ENCODE measurements at places on chromosomes 12 and 14.

DNA sequence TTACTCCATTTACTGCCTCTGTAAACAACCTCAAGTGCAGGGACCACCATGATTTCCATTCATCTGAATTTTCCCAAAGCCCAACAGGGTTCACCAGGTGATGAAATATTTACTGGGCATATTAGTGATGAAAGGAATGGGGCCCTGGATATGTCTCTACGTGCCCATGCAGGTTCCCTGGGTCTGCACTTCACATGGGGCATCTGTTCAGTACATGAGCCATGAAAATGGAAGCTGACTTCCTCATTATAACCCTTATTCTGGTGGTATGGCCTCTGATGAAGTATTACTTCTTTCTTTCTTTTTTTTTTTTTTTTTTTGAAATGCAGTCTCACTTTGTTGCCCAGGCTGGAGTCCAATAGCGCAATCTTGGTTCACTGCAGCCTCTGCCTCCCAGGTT lies 26.5 kb upstream of the CORO1C start:
- no peak for DNase-seq

DNA sequence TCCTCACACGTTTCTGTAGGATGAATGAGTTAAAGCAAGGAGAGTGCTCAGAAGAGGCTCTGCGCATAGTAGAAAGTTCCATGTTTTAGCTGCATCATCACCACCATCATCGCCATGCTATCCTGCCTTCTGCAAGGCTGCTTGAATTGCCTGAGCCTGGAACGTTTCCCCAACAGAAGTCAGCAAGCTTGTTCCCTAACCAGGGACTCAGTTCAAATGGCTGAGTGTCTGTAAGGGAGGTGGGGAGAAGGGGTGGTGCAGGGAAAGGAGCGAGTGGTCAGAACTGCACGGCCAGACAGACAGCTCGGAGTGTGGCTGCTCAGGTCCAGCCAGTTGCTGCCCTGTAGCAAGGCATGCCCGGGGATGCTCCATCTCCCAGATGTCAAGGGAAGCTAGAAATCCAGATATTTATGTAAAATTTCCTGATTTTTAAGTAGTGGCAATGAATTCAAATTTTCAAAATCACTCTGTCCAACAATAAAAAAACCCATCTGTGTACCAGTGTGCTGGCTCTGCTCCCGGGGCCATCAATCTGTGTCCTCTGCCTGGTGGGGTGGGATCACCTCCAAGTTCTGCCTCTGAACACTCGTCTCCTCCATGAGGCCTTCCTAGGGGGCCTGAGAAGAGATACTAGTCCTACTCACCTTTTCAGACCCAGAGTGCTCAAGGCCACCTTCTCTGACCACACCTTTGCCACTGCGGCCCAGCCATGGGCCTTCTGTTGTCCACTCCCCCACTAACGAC lies 162.7 kb downstream of the FOXN3 start:
- no peak for DNase-seq

- DNase-seq, result no peak
Observed at GRCh38 chr14:63737582-63738006, 9.7 kb upstream of the SGPP1 start.

DNA sequence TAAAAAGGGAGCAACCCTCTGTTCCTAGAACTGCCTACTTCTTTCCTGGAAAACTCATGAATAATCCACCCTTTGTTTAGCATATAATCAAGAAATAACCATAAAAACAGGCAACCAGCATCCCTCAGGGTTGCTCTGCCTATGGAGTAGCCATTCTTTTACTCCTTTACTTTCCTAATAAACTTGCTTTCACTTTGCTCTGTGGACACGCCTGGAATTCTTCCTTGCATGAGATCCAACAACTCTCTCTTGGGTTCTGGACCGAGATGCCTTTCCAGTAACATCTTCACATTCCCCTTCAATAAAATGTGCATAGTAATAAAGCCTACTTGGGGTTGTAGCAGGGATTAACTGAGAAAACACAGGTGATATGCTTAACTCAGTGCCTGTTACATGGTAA lies 286.4 kb upstream of the AMIGO2 start:
- no peak for DNase-seq

DNA sequence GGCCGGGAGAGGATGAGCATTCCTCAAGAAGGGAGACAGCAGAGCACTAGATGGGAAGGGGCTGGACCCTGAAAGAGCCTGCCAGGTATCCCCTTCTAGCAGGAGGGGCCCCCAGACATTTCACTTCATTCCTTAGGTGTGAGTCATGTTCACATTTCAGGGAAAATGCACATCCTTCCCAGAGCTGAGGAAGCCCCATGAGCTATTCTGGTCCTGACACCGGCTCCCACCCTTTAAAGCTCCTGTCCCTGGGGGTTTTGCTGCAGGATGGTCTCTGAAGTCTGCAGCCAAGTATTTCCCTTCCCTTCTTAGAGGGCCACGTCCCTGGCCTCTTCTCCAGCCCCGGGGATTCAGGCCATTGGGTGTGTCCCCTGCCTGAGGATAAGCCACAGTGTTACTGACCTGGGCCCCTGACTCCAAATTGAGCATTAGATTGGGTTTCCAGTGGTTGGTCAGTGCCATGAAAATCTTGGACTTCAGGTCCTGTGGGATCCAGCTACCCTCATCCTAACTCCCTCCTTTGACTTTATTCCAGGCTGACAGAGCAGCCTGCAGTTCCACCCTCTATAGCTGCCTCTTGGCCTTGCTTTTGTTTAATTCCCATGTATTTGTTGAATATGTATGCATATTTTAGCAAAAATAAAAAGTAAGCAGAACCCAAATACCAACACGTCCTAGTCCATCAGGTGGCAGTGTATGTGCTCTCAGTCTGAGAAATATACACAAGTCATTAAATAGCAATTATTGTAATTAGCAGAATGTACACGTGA lies 267.1 kb downstream of the CACNA1C start:
- no peak for DNase-seq

DNA sequence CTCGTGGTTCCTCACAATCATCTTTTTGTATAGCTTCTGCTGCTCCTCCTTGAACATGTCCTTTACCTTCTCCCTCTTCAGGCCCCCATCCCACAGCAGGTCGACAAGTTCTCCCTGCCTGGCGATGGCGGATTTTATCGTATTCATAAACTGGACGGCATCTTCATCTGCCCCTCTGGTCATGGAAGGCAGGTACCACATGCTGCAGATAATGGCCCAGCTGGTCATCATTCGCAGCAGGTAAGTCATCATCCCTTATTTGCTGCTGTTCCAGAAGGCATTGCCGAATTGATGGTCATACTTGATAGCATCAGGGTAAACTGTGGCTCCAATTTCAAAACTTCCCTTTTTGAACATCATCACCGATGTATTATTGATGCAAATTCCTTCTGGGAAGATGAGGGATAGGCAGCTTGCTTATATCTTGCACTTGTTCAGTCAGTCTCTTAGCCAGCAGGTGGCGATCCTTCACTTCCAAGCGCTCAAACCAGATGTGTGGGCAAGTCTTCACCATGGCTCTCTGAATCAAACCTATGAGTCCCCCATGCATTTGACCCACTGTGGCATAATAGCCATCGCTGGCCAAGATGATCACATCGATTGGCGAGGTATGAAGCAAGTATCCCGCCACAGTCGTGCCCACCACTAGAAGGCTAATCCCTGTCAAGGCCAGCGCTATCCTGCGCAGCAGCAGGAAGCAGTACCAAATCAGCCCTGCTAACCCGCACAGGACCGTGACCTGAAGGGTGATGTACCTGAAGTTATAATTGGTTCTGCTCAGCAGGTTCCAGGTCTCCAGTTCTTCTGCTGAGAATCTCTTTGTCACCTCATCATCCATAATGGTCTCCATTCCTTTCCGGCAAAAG lies 381.5 kb upstream of the STXBP6 start:
- DNase-seq, result no peak

DNA sequence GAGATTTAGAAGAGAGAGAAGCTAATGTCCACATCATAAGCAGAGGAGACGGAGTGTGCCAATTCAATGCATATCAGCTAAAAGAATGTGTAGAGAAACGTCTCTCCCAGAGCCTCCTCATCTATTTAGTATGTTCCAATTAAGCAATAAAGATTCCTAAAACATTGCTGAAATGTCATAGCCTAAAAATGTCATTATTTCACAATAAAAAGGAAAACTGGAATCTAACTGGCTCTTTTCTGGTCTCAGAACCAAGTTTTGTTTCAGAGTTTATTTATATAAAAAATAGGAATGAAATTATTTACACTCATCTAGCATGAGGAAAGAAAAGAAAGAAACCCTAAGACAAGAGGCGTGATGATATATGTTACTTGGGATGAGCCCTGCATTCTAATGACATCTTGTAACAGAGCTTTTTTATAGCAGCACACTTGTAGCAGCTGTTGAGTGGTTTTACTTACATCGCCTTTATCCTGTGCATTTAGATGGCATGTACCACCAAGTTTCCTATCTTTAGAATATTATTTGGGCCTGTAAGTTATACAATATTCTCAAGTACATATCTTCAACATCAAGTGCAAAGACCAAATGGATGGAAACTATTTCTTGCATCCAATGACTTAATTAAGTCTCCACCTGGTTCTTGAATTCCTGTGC lies 266.3 kb upstream of the PRKD1 start:
- no peak for DNase-seq

- DNase-seq, result no peak
Observed at GRCh38 chr14:83940253-83940652, 1589.7 kb upstream of the FLRT2 start.

GRCh38 chr12:3931776-3932175 lies 58.6 kb upstream of the PARP11 start:
- DNase-seq, result no peak

- DNase-seq, result no peak
Observed at GRCh38 chr12:96831346-96831745, 75.7 kb upstream of the NEDD1 start.

GRCh38 chr12:93113317-93114006 lies 184.4 kb upstream of the EEA1 start:
- no peak for DNase-seq

DNA sequence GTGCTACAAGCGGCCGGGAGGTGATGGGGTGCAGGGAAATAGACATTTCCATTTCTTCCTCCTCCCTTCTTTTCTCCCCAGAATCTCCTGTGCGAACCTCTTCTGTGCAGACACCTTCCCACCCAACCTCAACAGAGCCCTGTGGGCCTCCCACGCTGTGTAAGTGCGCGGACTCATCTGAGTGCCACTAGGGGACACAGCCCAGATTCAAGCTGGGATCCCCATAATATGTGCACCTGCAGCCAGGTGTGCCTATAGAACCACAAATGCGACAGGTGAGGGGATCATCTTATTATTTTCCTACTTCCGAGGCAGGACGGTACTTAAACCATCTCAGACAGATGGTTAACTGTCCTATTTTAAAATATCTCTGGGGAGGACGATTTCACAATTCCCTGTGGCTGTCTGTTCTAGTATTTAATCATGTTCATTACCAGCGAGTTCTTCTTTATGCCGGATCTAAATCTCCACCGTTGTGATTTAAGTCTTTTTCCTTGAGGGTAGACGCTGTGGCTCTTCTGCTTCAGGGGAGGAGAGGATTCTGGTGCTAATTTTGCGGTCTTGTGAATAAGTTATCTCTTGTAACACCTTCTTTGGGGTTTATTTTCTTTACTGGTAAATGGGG lies 17.2 kb upstream of the CACNA1C start:
- DNase-seq, result no peak

- no peak for DNase-seq
Observed at GRCh38 chr14:103840014-103840413, 7.4 kb downstream of the PPP1R13B start.

- DNase-seq, result no peak
Observed at GRCh38 chr14:61499991-61500390, 178.6 kb downstream of the PRKCH start.

DNA sequence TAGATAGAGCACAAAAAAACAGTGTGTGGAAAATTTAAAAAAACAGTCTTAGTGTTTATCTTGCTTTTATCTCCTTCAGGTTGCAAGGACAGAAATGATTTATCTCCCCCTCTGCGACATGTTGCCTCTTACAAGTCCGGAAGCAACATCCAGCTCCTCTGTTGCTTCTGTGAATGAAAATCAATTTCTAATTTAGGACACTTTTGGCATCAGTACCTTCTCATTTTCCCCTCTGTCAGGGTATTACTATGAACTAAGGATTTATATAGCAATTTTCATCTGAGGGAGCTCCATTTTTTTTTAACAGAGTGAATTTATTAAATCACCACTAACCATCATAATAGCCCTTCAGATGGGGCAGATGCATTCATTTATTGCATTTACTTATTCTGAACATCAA lies 116.6 kb upstream of the PLXNC1 start:
- no peak for DNase-seq

- no peak for DNase-seq
Observed at GRCh38 chr12:28800129-28800528, 348.9 kb upstream of the FAR2 start.

DNA sequence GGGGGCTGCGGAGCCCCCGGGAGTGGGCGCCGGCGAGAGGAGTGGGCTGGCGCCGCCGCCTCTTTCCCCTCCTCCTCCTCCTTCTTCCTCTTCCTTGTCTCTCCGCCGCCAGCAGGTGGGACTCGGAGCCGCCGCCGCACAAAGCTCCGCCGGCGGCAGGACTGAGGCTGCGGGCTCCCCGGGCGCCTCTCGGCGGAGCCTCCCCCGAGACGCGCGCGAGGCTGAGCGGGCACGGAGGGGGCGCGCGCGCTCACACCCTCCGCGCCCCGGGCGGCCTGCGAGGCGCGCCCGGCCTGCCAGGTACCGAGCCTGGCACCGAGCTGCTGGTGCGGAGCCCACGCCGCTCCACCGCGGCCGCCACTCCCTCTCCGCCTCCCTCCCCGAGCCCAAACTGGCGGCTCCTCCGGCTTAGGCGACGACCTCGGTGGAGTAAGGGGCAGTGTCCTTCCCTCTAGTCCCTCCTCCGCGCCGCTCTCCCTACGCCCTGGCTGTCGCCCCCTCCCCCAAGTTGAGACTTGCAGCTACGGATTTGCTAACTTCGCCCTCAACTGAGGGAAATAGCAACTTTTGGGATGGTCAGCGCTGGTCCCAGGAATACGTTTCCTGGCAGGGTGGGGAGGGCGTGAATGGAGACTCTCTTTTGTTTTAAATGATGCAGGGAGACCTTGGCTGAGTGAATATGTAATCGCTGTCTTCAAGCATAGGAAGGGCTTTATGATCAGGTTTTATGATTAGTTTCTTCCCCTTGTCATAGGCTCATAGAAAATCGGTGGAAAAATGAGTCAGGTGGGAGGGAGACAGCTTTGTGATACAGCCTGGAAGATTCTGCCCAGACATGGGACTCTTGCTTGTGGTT lies 199.5 kb upstream of the CAND1 start:
- no peak for DNase-seq

- no peak for DNase-seq
Observed at GRCh38 chr14:92482621-92483319, 30.8 kb upstream of the RIN3 start.

- DNase-seq, result no peak
Observed at GRCh38 chr12:56725723-56726102, 614 bp upstream of the NACA start.

GRCh38 chr14:91119556-91120311 lies 5.9 kb downstream of the DGLUCY start:
- no peak for DNase-seq

DNA sequence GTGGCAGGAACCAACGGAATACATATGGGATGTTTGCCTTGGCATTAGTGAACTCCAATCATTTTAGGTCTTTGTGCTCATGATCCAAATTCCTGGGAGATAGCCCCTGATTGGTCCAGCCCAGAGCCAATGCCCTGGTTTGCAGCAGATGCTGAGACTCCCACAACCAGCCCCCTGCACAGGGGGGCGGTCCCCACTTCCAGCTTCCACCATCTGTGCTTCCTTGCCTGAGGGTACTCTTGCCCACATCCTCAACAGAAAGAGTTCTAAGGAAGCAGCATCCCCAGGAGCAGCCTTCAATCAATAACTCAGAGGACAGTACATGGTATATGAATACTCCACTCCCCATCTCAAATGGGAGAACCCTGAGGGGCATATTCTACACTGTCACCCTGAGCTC lies 39.7 kb upstream of the FICD start:
- no peak for DNase-seq

All from effector CD4-positive, alpha-beta T cell (primary cell).